Activated T-helper 17 cell treated with anti-CD3 and anti-CD28 coated beads, Interleukin-2, amount 50 U/mL, for 72 hours (primary cell): ENCODE measurements at places on chromosomes 12 and 14.

- no peak for ATAC-seq
These were observed 23.0 kb downstream of the LACRT start for GRCh38 chr12:54611715-54612149.

DNA sequence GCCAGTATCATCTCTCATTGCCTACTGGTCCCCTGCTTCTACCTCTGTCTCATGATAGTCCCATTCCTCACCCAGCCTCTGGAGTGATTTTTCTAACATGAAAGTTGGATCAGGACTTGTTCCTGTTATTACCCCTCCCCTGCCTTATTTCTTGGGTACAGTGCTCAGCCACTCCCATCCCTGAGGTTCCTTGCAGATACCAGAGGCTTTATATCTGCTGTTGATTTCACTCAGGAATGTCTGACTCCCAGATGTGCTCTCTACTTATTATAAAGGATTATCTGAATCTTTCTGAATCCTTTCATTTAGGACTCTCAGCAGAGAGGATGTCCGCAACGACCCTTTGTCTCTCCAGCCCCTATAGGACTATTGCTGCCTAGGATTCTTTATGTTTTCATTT lies 111.2 kb downstream of the LRRK2 start:
- no peak for ATAC-seq

- ATAC-seq = no peak
These were observed 42.2 kb downstream of the NDUFA12 start for GRCh38 chr12:94961256-94961824.

- ATAC-seq = no peak
These were observed 121.0 kb downstream of the HELB start for GRCh38 chr12:66423266-66423665.

DNA sequence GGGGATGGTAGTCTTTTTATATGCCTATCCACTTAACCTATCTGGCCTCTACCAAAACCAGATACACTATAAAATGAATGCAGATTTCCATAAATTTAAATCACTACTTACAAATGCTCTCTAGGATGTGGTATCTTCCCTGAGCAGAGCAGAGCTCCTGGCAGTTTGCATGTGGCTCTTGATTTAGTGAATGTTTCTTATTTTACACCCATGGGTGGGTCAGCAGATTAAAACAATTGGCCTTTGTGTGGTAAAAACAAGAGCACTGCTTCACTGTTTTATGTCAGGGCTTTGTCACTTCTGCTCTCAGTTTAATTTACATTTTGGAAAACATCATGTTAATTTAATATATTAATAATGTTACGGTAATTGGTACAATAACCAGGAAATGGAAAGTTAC lies 5.5 kb downstream of the TAS2R19 start:
- ATAC-seq = no peak

GRCh38 chr14:94343238-94344005 lies 20.3 kb upstream of the SERPINA6 start:
- ATAC-seq = no peak

DNA sequence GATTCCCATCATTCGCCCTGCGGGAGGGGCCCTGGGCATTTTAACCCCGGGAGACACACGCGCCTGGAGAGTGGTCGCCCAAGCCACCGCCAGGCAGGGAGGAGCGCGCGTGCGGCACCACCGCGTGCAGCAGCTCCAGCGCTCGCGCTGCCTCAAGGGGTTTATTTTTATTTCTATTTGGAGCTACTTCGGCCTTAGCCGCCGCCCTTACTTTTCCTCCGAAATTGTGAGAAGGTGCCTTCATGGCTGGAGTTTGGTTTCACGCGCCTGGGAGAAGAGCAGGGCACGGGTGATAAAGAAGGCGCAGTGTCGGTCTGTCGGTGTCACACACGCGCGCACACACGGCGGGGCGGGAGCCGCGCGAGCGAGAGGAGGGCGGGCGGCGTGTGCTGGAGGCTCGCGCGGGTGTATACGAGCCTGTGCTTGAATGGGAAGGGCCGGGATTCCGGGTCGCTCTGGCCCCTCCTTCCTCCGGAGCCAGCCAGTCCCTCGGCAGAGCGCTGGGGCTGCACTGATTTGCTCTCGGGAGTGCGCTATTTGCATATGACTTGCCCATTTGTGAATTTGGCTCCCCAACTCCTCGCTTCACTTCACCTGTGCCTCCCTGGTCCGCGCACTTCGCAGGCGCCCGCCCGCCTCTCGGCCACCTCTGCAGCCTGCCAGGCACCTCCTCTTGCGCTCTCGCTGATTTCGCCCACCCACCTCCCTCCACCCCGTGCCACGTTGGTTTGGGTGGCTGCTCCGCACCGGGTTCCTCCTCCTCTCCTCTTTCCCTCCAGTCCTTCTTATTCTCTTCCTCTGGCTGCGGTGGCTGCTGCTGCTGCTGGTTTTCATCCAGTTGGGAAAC lies 932.3 kb downstream of the DIO2 start:
- no peak for ATAC-seq

DNA sequence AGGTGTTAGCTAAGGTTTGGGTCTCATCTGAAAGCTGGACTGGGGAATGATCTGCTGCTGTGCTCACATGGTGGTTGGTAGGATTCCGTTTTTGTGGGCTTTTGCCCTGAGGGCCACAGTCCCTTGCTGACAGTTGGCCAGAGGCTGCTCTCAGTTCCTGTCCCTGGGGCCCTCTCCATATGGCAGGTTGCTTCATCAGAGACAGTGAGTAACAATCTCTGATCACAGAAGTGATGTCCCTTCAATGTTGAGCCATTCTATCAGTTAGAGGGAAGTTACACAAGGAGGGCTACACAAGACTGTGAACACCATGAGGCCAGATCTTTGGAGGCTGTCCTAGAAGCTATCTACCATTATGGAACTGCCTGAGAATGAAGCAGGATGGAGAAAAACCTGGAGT lies 137.2 kb downstream of the AACS start:
- ATAC-seq = no peak

DNA sequence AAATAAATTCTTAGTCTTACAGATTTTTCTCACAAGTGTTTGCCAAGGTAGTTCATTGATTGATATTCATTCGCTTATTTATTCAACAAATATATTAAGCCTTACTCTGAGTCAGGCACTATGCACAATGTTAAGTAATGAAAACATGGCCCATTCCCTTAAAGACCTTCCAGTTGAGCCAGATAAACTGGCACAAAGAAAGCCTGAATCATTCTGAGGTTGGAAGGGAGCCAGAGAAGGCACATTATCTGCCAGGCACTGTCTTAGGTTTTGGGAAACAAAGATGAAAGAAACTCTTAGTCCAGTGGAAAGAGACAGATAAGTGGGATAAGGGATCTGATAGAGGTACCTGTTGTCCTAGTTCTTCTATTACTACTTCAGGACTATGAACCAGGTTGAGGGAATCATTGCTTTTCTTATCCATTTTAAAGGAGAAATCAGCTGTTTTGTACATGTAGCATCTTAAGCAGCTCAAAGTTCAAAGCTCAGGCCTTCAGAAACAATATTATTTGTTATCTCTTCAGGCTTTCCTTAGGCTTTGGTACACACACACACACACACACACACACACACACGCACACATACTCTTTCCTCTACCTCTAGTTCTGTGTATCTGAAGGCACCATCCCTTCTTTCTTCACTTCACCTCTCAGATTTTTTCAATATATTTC lies 27.0 kb downstream of the PDE6H start:
- ATAC-seq = no peak

DNA sequence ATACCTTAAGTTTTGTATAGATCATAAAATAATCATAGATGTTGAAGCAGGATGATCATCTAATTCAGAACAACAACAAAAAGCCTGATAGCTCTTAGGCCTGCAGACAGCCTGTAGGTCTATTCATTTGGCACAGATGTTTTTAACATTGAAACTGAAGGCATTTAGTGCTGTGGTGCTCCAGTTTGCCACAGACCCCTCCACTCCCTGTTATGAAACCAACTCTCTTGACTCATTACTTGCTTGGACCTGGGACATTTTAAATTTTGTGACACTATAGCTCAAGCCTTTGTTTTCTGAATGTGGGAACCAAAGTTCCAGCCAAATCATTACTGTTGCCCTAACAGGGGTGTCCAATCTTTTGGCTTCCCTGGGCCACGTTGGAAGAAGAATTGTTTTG lies 9.1 kb downstream of the PRKCH start:
- ATAC-seq = peak; percentile 54

GRCh38 chr14:102819176-102819628 lies 42.0 kb downstream of the TRAF3 start:
- peak; percentile 75 for ATAC-seq

GRCh38 chr12:92814584-92814983 lies 111.8 kb downstream of the PLEKHG7 start:
- ATAC-seq = no peak

DNA sequence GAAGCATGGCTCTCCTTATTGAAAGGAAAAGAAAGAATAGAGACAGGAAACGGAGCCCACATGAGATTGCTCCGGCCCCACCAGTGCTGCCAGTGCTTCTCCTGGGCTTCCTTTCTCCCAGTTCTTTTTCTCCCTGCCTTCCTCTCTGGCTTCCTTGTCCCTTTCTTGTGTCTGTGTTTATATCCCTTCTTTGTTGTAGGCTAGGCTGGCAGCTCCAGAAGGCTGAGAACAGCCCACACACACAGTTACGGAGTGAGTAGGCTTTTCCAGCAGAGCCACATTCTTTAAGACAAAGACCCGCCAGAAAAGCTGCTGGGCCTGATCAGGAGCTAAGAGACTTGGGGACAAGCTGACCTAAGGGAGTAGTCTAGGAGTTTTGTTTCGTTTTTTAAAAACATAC lies 13.0 kb downstream of the CIPC start:
- no peak for ATAC-seq

DNA sequence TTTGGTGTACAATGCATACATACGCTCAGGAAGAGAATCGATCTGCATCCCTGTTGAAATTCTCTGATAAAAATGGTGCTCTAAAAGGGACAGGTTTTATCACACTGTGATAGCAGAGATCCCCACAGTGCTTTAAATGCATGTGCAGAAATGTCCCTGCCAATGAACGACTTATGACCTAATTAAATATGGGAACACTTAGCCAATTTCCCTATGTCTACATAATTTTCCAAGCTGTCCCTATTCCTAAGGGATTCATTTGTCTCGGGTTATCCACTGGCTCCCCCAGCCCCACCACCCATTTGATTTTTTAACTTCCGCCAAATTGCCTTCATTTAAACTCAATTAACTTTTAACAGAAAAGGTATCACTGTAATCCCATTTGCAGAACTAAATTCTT lies 284.6 kb downstream of the TMEM132D start:
- ATAC-seq = no peak

- ATAC-seq = no peak
These were observed 152.1 kb downstream of the SLC8A3 start for GRCh38 chr14:70036665-70037064.

GRCh38 chr12:119788786-119789185 lies 88.3 kb downstream of the CIT start:
- ATAC-seq = no peak

DNA sequence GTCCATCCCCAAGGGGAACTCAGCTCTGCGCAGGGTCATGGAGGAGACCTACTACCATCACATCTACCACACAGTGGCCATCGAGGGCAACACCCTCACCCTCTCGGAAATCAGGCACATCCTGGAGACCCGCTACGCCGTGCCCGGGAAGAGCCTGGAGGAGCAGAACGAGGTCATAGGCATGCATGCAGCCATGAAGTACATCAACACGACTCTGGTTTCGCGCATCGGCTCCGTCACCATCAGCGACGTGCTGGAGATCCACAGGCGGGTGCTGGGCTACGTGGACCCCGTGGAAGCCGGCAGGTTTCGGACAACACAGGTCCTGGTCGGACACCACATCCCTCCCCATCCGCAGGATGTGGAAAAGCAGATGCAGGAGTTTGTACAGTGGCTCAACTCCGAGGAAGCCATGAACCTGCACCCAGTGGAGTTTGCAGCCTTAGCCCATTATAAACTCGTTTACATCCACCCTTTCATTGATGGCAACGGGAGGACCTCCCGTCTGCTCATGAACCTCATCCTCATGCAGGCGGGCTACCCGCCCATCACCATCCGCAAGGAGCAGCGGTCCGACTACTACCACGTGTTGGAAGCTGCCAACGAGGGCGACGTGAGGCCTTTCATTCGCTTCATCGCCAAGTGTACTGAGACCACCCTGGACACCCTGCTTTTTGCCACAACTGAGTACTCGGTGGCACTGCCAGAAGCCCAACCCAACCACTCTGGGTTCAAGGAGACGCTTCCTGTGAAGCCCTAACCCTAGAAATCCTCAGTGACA lies 3.8 kb downstream of the FICD start:
- no peak for ATAC-seq

- ATAC-seq = no peak
These were observed 1.7 kb downstream of the CABP1 start for GRCh38 chr12:120642121-120642520.

DNA sequence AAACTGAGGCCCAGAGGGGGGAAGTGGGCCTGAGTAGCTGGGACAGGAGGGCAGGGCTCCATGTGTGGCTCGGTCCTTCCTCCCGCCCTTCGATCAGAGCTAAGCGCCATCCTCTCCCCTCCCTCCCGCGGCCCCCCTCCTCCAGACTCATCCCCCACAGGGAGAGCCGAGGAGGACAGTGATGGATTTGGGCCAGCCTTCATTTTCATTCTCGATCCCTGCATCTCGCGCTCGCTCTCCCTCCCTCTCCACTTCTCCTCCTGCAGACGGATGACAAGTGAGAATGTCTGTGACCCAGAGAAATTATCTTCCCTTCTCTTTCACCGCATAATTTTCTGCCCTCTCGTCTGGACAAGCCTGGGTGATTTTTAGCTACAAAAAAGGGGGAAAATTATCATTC lies 183.3 kb downstream of the RBM19 start:
- ATAC-seq = no peak

DNA sequence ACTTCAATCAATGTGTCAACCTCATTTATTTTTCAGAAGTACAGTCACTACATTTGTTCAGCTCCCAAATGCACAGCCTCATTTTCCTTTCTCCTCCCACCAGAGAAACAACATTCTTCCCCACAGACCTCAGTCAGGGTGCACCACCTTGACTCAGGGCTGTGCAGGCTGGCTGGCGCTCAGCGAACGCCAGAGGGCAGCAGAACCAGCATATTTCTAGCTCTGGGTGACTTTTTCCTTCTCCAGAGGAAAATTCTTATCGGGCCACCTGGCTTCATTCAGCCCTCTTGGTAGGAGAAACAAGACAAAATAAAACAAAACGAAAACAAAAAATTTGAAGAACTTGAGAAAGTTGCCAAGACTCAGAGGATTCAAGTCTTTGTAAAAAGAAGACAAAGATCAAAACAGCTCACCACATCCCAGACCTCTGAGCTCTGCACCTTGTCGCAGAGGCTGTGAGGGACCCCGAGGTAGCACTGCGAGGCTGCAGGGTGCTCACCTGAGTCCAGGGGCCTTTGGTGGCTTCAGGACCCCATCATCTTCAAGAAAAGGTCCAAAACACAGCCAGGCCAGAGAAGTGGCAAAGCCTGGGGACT lies 33.7 kb downstream of the PAH start:
- ATAC-seq = peak; percentile 37

- ATAC-seq = peak; percentile 86
These were observed 96.9 kb downstream of the VRK1 start for GRCh38 chr14:96893966-96894622.

DNA sequence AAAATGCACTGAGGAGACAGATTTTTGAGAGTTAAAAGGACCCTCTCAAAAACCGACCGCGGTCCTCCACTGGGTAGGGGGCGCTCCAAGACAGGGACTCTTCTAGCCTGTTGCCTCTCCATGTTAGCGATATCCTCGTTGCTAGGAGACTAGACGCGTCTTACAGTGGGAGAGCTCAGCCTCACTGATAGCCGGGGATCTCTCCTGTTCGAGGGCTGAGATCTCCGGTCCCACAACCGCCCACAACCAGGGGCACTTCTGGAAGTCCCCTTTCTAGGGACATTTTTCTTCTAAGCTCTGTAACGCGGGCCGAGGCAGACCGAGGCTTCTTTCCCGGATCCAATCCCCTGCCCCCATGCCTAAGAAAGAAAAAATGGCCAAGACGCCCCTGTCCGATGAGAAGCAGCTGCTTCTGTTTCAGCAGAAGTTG lies 21.3 kb downstream of the FKBP11 start:
- ATAC-seq = peak; percentile 84

GRCh38 chr14:63678536-63678935 lies 36.9 kb upstream of the WDR89 start:
- no peak for ATAC-seq
